COR-L47 (cell line): ENCODE measurements at places on chromosomes 2 and 18.

- DNase-seq, result no peak
These were observed 243.9 kb upstream of the SIX2 start for GRCh38 chr2:45253151-45253550.

DNA sequence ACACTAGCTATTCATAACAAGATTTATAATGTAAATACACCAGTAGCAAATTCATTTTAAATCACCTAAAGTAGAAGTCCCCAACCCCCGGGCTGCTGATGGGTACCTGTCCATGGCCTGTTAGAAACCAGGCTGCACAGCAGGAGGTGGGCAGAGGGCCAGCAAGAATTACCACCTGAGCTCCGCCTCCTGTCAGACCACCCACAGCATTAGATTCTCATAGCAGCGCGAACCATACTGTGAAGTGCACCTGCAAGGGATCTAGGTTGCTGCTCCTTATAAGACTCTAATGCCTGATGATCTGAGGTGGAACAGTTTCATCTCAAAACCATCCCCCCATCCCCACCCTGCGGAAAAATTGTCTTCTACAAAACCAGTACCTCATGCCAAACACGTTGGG, 71.3 kb downstream of the KANSL1L start:
- DNase-seq, result peak; percentile 14

GRCh38 chr2:152028182-152028862, 70.5 kb downstream of the CACNB4 start:
- no peak for DNase-seq

GRCh38 chr2:126739141-126739540, 83.2 kb downstream of the GYPC start:
- no peak for DNase-seq

DNA sequence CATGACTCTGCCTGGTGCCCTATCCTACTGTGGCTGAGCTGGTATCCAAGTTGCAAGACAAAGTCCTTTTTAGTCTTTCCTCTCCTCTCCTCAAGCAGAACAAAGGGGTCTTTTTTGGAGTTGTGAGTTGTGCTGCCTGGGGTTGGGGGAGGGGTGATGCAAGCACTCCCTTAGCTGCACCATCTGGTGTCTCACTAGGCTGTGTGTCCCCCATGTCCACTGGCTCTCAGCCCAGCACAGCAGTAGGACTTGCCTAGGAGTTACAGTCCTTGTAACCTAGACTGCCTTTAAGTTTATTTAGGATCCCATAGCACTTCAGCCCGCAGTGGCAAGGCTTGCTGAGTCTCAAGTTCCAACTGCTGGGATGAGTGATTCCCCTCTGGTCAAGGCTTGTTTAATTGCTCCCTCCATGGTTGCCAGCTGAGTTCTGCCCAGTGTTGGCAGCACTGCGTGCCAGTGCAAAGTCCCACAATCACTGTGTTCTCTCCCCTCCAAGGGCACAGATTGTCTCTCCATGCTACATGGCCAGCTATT, 13.2 kb upstream of the ILKAP start:
- no peak for DNase-seq

- no peak for DNase-seq
These were observed 332.9 kb downstream of the DSC3 start for GRCh38 chr18:30709595-30709994.

GRCh38 chr2:186503827-186504606, 18.0 kb downstream of the ZC3H15 start:
- DNase-seq, result no peak

DNA sequence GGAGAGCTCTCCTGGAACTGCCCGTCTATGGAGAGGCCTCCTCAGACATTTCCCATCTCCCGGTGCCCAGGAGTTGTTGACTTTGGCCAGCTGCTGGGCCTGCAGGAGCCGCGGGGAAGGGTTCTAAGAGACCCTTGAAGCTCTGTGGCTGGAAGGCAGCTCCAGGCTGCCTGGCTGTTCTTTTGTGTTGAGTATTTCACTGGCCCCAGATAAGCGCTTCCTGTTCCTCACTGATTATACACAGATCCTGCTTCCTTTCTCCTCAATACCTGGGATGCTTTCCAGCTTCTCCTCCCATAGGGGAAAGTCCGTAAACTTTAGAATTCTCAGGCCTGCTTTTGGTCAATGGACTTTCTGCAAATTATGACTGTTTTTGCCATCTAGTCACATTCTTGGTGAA, 57.8 kb downstream of the TGOLN2 start:
- DNase-seq, result no peak

DNA sequence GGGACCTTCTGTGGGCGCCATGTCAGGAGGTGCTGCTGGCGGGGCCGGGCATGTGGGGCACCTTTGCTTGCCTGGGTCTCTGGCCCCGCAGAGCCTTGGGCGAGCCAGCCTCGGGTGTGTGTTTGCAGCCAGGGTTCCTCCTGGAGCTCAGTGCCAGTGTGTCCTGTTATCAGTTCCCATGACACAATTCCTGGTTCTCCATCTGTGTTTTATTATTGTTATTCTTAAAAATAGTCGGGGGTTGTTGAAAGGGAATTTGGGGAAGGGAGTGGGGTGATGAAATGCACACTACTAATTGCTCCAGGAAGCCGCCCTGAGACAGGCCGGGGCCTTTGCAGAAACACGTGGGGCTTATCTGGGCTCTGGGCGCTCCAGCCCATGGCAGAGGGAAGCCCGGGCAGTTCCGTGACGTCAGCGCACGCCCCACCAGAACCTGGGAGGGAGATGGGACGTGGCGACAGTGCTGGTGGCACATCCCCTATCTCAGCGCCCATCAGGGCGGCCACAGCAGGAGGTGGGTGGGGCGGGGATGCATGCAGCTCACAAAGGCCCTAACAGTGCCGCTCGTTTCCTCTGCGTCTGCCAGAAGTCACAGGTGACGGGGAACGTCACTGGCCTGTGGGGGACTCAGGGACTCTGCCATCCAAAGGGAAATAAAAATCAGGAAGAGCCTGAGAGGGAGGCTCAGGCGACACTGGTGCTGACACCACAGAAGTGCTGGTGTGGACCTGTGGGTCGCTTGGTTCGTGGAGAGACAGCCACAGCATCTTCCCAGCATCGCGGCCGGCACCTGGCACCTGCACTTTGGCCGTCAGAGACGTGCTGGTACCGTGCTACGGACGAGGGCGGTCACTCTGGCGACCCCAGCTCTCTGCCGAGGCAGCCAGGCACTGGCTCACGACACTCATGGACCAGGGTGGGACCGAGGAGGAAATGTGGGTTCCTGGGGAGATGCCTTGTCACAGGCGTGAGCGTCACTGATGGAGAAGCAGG, 131.0 kb downstream of the NFATC1 start:
- DNase-seq, result no peak

DNA sequence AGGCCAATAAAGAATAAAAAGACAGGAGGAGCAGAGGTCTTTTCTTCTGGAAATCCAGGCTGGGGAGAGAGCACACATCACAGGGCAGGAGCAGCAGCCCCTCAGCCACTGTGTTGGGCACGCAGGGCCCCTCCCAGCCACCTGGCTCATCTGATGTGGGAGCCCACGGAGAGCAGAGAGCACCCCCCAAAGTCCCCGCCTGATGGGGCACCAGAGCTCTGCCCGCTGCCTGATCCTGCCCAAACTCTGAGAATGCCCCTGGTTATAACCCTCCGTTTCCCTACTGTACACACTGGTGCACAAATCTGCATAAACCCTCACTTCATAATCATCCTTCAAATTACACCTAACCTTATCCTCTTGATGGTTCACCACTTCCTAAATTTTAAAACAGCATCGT, 111.3 kb downstream of the HDAC4 start:
- DNase-seq, result no peak

DNA sequence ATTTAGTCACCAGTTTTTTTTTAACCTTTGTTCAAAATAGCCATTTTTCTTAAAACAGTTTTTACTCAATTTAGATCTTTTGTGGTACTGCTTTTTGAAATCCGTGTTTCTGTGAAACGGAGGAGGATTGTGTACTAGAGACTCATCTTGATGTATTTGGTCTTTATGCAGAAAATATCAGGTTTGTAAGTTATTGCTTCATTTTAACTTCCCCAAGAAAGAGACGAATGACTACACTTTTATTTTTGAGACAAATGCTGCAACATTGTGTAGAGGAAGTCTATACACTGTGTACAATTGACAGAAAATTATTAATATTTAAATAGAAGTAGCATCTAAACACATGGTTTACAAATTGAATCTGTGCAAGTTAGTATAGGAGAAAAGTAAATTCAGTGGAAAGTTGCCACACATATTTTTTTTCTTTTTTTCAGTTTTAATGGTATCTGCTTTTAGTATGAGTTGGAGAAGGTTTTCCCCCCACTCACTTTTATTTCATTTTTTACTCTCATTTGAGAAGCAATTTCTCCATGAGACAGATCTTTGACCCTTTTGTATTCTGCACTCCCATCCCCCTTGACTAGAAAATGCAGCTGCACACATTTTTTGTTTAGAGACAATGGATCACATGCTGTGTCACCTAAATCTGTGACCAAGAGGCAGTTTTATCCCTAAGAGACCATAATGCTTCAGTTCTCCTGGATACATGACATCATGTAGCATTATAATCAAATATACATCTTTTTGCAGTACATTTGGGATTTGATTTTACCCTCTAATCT, 200.8 kb upstream of the STON1 start:
- peak; percentile 75 for DNase-seq

GRCh38 chr2:64492272-64492671, 31.9 kb upstream of the AFTPH start:
- no peak for DNase-seq

DNA sequence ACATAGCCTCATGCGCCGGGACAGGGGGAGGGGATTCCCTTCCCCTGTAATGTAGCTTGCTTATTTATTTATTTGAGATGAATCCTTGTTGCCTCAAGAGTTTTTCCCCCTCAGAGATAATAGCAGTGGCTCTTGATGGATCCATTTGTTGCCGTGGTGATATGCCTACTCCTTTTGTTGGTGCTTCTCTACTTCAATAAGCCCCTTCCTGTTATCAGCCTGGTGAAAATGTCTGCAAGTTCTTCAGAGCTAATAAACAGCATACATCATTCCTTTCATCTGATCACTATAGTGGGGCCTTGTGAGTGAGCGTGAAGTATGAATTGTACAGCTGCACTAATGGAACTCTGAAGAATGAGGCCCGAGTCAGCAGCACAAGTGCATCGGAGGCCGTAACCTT, 19.4 kb downstream of the FZD5 start:
- peak; percentile 41 for DNase-seq

- DNase-seq, result no peak
These were observed 1.2 kb downstream of the GYPC start for GRCh38 chr2:126657148-126657635.

GRCh38 chr18:53458944-53459580, 765.4 kb downstream of the MBD2 start:
- peak; percentile 89 for DNase-seq
